ENCODE measurements at places on chromosomes 12 and 14.

DNA sequence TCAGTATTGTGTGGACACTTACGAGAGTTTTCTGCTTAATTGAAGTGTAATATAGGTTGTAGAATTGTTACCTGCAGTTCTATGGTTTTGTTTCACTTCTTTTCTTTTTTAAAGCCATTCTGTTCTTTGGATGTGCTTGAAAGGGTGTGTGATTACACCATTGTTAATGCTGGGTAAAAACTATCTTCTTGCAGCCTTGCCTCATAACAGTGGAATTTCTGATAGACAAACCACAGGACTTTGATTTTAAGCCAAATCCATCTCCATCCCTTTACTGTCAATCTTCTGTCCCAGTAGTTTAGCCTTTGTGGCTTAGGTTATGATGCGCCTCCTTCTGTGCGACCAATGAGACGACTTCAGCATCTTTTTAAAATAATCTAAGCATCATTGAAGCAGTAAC lies 182.3 kb downstream of the PELI2 start:
- DNase-seq, result no peak

DNA sequence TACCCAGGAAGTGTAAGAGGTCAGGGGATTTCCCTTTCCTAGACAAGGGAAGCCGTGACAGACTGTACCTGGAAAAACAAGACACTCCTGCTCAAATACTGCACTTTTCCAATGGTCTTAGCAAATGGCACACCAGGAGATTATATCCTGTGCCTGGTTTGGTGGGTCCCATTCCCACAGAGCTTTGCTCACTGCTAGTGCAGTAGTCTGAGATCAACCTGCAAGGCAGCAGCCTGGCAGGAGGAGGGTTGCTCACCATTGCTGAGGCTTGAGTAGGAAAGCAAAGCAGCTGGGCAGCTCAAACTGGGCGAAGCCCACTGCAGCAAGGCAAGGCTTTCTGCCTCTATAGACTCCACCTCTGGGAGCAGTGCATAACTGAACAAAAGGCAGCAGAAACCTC lies 1.0 kb upstream of the RDH16 start:
- DNase-seq, result no peak

GRCh38 chr14:99572173-99572999 lies 31.6 kb downstream of the CCDC85C start:
- peak; percentile 71 for DNase-seq

- DNase-seq, result no peak
Observed at GRCh38 chr12:107783406-107784376, 9.2 kb downstream of the ASCL4 start.

DNA sequence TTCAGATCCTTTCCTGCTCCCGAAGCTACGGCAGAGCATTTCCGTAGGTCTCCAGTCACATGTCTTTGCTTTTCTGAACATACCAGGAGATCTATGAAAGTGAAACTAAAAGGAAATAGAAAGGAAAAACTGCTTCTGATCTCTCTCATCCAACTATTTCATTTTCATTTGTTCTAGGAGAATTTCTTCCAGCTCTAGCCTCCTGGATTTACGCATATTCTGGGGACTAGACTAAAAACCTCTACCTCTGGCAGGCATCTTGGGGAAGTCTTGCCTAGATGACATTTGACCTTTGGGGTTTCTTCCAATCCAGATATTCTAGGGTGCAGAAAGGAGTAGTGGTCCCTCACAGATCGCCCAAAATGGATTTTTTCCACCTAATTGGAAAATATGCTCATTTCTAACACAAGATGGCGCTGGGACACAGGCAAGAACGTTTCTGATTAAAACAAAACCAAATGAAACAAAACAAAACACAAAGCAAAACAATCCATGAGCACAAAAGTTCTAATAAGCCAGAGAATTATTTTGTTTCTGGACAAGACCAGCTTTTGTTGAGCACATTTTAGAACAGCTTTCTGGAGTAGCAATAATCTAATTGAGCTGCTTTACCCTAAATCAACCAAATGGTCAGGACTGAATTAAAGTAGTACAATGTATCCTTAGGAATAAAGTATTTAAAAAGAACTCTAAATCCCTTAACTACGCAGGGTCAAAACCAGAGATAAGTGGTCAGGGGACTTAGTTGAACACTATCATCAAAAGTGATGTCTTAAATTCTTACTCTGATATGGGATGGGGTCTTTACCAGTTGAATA lies 12.3 kb upstream of the PARP11 start:
- peak; percentile 69 for DNase-seq

GRCh38 chr12:42904683-42905418 lies 315.3 kb upstream of the PRICKLE1 start:
- DNase-seq, result no peak

- DNase-seq, result no peak
Observed at GRCh38 chr14:97618917-97619690, 821.9 kb downstream of the VRK1 start.

- no peak for DNase-seq
Observed at GRCh38 chr14:93946541-93947090, 19.5 kb downstream of the FAM181A start.

DNA sequence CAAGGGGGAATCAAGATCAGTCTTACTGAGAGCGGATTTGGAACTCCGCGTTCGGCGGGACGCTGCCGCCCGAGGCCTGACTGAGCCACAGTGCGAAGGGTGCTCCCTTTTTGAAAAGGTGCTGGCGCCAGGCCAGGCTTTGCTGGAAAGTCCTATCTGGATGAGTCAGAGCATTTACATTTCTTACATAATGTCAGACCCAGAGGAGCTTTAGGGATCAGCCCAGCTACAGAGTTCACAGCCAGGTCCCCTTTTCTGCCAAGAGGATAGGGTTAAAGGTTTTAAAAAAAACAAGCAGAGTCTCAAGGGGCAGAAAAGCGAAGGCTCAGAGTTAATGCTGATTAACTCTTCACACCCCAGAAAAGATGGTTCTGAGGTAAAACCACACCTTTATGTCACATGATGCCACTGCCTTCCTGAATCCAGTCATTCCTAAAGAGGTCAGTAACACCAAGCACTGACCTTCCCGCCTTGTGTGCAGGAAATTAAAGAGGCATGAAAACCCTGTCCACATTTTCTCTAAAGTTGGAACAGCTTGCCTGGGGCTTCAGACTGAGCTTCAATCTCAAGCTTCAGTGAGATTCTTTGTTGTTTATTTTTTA lies 11.7 kb upstream of the FBXL14 start:
- DNase-seq, result peak; percentile 89

- peak; percentile 70 for DNase-seq
Observed at GRCh38 chr12:20369305-20370013, 1.1 kb downstream of the PDE3A start.

- DNase-seq, result no peak
Observed at GRCh38 chr12:108728820-108729611, 2.3 kb downstream of the CORO1C start.

GRCh38 chr14:76352639-76353281 lies 23.2 kb upstream of the ESRRB start:
- peak; percentile 22 for DNase-seq

- no peak for DNase-seq
Observed at GRCh38 chr14:67461341-67461985, 27.1 kb downstream of the TMEM229B start.

DNA sequence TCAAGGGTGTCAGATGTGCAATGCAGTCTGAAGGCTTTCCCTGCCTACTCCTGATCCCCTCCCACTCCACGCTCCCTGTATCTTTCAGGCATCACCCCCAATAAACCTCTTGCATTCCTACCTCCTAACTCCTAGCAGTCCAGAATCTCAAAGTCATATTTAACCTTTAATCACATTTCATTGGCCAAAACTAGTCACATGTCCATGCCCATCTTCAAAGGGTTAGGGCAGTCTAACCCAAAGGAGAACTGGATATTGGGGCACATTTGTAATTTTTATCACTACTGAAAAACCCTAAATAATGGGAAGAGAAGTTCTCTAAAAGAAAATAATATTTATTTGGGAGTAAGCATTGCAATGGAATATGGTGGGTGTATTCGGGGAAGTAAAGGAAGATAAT lies 5.4 kb upstream of the C12orf75 start:
- no peak for DNase-seq

DNA sequence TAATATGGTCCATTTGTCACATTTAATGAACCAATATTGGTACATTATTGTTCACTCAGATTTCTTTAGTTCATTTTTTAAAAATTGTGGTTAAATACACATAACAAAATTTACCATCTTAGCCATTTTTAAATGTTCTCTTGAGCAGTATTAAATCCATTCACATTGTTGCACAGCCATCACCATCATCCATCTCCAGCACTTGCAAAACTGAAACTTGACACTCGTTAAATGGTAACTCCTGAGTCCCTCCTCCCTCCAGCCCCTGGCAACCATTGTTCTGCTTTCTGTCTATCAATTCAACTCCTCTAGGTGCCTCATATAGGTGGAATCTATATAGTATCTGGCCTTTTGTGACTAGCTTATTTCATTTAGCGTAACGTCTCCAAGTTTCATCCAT lies 86.4 kb downstream of the ACACB start:
- DNase-seq, result no peak

DNA sequence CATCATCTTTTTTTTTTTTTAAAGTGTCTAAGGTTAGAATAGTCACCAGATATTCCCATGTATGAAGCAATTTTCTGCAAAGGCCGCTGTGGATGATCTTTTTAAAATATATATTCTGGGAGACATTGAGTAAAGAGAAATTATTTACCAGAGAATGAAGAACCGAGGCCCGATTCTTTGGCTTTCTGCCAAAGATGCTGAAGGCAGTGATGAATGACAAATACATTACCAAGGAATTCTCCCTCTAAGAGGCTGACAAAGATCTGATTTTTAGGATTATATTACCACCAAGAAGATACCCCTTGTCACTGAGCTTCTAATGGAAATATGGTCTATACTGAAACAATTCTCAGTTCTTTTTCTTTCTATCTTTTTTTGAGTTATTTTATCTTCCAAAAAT lies 336.8 kb downstream of the NAV3 start:
- DNase-seq, result no peak

DNA sequence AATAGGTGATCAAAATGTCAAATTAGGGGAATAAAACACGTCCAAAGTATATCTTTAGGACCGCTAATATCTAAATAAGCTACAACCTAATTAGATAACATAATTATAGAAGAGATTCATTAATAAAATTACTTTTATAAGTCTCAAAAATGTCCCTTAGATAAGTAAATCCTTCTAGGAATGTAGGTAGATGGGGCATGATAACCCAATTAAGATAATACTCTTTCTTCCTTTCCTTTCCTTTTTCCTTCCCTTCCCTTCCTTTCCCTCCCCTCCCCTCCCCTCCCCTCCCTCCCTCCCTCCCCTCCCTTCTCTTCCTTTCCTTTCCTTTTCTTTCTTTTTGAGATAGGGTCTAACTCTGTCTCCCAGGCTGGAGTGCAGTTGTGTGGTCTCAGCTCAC lies 11.0 kb upstream of the SLC2A3 start:
- no peak for DNase-seq

- no peak for DNase-seq
Observed at GRCh38 chr12:125852116-125852515, 786.9 kb downstream of the AACS start.

DNA sequence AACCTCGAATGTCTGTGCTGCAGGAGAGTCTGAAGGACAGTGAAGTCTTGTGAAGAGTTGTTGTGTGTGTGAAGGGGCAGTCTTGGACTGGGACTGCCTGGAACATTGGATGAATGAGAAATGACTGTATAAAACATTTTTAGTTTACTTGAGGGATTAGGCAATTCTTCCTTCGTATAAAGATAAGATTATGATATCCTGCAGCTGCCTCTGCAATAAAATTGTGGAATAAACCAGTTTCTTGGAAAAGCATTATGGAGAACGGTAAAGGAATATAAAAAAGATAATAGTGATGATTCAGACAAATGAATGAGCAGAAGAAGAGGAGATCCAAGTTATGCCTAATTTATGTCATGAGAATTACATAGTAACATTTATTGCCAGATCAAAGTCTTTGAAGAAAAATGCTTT lies 30.9 kb upstream of the LUM start:
- no peak for DNase-seq

DNA sequence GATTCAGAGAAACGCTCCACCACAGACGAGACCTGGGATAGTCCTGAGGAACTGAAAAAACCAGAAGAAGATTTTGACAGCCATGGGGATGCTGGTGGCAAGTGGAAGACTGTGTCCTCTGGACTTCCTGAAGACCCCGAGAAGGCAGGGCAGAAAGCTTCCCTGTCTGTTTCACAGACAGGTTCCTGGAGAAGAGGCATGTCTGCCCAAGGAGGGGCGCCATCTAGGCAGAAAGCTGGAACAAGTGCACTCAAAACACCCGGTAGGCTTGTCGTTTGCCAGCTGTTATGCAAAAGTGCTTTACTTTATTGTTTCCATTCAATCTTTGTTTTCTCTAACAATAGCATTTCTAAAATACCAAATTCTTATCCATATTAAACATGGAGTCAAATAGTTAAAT lies 287.3 kb downstream of the NAV3 start:
- DNase-seq, result no peak

- DNase-seq, result no peak
Observed at GRCh38 chr14:91205459-91205858, 39.0 kb downstream of the GPR68 start.

GRCh38 chr12:64137117-64137516 lies 85.0 kb downstream of the KICS2 start:
- no peak for DNase-seq

GRCh38 chr14:101020834-101021370 lies 117.4 kb upstream of the RTL1 start:
- no peak for DNase-seq

DNA sequence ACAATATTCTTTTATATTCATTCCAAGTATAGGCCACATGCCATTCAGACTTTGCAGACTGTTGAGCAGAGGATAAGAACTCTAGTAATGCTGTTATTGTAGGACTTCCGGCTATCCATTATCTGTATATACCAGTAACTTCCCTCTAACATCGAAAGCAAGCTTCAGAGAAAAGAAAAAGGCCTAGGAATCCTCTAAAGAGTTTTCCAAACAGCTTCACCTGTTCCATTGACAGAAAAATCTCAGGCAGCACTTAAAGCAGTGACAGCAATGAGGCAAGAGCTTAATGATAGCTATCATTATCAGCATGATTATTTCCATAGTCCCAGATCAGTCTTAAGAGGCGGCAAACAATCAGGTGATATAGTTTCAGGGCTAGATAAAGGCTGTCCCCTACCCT lies 1.8 kb downstream of the CPNE8 start:
- DNase-seq, result no peak

- DNase-seq, result no peak
Observed at GRCh38 chr14:101132051-101132571, 228.6 kb upstream of the RTL1 start.
